ENCODE measurements at places on chromosomes 1 and 21.
A peak's percentile ranks its signal among the peaks of the same experiment; 100 is the strongest.

- DNase-seq: no peak
Measured at GRCh38 chr1:113442131-113442530, 51.8 kb downstream of the MAGI3 start.

DNA sequence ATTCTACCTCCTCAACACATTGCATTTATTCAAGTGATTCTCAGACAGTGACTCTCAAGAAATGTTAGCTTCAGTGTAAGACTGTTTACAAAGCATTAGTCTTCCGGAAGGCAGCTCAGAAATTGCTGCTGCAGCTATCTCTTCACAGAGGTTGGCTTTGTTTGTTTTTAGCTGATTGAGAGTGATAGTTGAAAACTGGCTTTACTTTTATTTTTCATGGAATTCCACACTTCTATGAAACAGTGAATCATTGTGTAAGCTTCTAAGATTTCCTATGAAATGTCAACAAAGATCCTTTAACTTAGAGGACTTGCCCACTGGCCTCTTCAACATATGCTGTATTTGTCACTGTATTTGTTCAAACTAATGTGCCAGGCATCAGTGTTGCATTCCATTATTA, 121.3 kb downstream of the TNNI3K start:
- no peak for DNase-seq

DNA sequence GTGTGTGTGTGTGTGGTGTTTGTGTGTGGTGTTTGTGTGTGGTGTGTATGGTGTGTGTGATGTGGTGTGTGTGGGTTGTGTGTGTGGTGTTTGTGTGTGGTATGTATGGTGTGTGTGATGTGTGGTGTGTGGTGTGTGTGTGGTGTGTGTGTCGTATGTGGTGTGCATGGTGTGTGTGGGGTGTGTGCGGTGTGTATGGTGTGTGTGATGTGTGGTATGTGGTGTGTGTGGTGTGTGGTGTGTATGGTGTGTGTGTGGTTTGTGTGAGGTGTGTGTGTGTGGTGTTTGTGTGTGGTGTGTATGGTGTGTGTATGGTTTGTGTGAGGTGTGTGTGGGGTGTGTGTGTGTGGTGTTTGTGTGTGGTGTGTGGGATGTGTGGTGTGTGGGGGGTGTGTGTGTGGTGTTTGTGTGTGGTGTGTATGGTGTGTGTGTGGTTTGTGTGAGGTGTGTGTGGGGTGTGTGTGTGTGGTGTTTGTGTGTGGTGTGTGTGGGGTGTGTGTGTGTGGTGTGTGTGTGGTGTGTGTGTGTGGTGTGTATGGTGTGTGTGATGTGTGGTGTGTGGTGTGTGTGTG, 106.2 kb upstream of the ADAR start:
- DNase-seq: no peak

DNA sequence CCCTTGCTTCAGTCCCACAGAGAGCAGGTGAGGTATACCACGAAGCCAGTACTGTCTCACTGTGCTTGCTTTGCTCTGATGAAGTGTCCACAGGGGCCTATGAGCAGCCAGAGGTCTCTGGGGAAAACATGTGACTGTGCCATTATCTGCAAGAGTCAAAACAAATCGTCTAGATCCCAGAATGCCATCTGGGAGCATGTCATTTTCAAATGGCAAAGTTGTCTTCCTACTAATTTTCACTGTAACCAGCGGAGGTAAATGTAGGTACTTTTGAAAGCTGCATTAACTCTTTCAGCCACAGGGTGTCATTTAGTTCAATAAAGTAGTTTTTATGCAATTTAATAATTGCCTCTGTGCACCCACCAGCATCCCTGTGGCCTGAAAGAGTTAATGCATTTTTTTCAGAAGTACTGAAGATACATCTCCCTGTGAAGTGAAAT, 173.6 kb upstream of the SGIP1 start:
- DNase-seq: no peak

DNA sequence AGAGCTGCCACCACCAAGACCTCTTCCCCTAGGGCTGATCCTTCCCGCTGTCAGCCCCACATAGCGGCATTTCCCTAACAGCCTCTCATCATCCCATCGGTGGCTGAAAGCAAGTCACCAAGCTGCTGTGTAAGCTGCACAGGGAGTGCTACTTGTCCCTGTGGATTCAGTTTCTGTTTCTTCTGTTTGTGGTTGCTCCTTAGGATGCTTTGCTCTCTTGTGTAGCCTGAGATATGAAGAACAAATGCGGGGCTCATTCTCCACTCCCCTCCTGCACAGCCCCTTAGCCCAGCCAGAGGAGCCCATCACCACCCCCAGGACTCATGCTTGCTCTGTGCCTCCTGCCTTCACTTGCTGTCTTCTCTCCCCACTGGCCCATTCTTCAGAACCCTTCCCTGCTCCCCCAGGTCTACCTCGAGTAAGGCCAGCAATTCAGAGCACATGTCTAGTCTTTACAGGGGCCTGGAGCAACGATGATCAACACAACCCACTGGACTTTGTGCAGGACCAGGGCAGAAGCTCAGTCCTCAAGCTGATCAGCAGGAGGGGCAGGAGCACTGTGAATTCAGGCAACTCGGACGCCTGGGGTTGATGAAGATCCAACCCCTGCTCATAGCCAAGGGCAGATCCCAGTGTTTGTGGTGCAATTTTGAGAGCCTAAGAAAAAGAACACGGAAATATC, 82.6 kb upstream of the GALNT2 start:
- no peak for DNase-seq

GRCh38 chr21:44461005-44461404, 5.7 kb downstream of the LRRC3 start:
- DNase-seq: no peak

DNA sequence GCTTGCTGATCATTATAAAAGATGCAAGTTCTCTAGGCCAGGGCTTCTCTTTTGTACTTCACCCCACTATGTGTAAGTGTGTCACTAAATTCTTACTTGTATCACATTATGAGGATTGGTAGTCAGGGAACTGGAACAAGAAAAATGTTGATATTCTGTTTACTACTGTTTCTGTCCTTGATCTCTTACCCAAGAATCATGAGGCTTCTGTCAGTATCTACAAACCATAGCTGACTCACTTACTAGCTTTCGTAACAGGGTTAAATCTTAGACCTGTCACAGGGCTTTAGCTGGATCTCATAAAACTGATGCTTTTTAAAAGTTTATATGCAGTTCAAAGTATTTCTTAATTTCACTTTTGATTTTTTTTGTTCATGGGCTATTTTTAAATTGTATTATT, 681.2 kb downstream of the PLPP3 start:
- DNase-seq: no peak

DNA sequence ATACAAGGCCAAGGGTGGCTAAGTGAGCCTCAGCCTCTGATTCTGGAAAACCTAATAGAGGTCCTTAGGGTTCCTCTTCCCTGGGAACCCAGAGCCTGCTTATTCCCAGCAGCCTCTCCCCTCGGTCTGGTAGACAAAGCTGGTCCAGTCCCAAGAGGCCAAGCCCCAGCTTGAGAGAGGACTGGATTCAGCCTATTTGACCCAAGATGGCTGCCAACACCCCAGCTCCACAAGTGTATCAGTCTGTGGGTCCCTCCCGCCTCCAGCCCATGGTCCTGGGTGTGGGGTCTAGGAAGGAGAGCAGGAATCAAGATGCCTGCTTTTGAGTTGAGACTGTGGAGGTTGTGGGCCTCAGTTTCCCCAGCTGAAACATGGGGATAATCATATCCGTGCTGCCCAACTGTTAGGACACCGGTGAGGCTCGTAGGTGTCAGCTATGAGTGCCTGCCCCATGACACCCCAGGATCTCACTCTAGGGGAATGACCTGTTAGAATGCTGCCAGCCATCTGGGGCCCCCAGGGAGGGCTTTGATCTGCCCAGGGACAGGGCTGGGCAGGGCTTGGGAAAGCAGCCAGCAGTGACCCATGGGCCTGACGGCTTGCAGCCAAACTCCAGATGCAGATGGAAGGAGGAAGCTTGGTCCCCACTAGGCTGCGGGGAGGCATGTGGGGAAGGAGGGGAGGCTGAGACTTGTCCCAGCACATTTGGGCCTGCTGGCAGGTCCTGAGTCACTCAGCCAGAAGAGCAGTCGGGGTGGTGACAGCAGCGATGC, 45.4 kb downstream of the NUAK2 start:
- DNase-seq: no peak

GRCh38 chr1:41980827-41981653, 62.3 kb upstream of the HIVEP3 start:
- DNase-seq: no peak

DNA sequence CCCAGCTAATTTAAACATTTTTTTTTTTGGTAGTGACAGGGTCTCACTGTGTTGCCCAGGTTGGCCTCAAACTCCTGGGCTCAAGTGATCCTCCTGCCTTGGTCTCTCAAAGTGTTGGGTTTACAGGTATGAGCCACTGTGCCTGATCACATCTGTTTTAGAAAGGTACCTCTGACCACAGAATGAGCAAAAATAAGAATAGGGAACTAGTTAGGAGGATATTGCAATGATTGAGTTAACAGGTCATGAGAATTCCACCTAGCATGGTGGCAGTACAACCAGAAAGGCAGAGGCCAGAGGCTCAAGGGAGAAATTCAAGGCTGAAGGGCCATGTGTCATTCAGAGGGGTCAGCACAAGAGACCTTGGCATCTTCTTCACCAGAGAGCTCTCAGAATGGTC, 49.6 kb downstream of the ELAPOR1 start:
- no peak for DNase-seq

DNA sequence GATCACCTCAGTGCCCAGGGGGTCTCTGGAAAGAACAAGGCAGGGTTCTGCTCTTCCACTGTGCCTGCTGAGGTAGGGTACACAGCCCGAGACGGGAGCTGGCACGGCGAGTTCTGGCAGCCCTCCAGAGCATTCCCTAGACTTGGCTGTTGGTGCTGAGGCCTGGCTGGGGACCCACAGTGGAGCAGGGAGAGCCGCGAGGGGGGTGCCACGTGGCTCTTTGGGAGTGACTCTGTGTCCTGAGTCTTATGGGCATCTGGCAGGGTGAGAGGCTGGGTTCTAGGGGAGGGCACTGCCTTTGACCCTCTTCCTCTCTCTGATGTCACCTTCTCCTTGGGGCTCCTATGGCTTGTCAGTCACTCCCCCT, 336.4 kb downstream of the CAMTA1 start:
- DNase-seq: no peak

DNA sequence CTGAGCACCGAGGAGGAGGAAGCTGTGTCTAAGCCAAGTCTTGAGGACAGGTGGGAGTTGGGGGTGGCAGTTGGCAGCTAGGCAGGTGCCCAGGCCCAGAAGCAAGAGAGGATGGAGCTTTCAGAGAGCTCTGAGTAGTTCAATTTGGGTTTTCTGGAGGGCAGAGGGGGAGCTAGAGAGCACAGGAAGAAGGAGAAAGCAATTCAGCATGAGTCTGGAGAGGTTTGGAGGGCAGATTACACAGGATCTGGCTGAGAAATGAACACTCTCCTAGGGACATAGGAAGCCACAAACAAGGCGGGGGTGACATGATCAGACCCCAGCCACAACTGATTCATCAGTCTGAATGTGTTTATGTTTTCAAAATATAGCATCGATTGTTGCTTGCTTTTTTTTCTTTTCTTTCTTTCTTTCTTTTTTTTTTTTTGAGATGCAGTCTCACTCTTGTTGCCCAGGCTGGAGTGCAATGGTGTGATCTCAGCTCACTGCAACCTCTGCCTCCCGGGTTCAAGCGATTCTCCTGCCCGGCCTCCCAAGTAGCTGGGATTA, 23.8 kb downstream of the PTPRF start:
- DNase-seq: no peak

GRCh38 chr1:222266223-222267196, 281.4 kb downstream of the HHIPL2 start:
- DNase-seq: no peak

GRCh38 chr1:206957639-206958038, 11.4 kb upstream of the PIGR start:
- no peak for DNase-seq

- DNase-seq: no peak
Measured at GRCh38 chr1:36934061-36934460, 100.3 kb downstream of the GRIK3 start.

GRCh38 chr1:203839081-203839480, 22.3 kb upstream of the SNRPE start:
- no peak for DNase-seq

DNA sequence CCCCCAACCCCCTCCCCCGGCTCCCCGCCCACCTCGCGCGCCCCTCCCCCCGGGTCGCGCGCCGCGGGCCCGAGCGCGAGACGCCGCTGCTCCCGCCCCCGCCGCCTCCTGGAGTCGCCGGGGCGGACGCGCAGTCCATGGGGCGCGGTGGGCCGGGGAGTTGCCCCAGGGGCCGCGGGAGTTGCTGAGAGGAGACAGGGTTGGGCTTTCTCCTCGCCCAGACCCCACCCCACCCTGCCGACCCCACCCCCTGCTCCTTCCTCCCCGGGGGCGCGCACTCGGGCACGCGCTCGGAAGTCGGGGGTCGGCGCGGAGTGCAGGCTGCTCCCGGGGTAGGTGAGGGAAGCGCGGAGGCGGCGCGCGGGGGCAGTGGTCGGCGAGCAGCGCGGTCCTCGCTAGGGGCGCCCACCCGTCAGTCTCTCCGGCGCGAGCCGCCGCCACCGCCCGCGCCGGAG, at the start of gene LAMC1:
TSS of gene LAMC1 (plus strand) at position 275 of the 455 bp plus-strand sequence. CDS start 297 bp downstream, outside the sequence.
- no peak for DNase-seq

GRCh38 chr1:248111157-248111556, 16.2 kb downstream of the OR2L13 start:
- no peak for DNase-seq

- peak; percentile 53 for DNase-seq
Measured at GRCh38 chr1:52601991-52602855, at the start of gene GPX7. Gene GPX7, plus strand, starts transcription at chr1:52602371. Its CDS starts 39 bp downstream, at chr1:52602410.

- DNase-seq: no peak
Measured at GRCh38 chr21:14526199-14526598, 19.9 kb downstream of the SAMSN1 start.

DNA sequence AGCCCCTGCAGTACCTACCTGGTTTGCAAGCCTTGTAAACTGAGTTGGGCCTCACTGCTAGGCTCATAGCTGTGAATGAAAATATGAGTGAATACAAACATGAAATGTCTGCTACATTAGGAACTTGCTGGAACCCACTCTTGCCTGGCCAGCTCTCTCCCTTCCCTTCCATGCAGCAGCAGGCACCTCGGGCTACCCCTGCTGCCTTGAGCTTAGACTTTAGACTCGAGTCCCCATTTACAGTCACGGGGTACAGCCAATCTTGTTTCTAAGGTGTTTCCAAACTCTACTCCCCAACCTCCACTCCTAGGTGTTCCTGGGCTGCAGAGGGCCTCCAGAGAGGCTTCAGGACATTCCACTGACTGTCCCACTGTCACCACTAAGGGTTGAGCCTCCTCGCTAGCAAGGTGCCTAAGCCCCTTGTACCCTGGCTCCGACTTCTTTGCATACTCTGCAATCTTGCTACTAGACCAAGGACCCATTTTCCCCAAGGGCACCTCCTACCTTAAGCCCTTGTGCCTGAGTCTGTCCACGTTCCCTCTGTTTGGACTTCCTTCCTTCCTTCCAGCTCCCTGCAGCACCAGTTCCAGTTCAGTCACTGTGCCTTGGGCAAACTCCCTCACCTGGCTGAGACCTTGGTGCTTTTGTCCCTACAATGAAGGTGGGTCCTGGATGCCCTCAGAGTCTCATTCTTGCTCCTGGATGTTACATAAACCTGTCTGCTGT, 36.9 kb downstream of the CDK18 start:
- no peak for DNase-seq

GRCh38 chr1:155137154-155137949, 1.7 kb downstream of the SLC50A1 start:
- no peak for DNase-seq

Measured in effector CD4-positive, alpha-beta T cell (primary cell).